ENCODE measurements at places on chromosomes 3 and 15. TPM values are rescaled to one million over a fixed set of nuclear protein-coding genes. Genes with fewer than 3 reads are reported as not detected.

DNA sequence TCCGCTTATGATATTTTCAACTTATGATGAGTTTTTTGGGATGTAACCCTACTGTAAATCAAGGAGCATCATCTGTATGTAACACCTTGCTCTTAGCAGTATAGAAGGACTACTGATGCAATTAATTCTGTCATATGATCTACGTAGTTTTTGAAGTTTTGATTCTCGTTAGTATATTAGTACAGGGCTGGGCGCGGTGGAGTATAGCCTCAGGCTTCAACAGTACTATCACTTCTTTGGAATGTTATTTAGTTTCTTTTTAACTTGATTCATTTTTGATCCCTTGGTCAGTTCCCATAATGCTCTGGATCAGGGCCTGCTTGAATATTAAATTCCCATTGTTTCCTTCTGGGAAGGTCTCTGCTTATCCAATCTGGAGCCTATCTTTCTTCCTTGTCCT lies 23.9 kb upstream of the AP4E1 start:
- DNase-seq = no peak

- DNase-seq = no peak
These were observed 45.0 kb downstream of the ZMAT3 start for GRCh38 chr3:179026636-179027035.

DNA sequence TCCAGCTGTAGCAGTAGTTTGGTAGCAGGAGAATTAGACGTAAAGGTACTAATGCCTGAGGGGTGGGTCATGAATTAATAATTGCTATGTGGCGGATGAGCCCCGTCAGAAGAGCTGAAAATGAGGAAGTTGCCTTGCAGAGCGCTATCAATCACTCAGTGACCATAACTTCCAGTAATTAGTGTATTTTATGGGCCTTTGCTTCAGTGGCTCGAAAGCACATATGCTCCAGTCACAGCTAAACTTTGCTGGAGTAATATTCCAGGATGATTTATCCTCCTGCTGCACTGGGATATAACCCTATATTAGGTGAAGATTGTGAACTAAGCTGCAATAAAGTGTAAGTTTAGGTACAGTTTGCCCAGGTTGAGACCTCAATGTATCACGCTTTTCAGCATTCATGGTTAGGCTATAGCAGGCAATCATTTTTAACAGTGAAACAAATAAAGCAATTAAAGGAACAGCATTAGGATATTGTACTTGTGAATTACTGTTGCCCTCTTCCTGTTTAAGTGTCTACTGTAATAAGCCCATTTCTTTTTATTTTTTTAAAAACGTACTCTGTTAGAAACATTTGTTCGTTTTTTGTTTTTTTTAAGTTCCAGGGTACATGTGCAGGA lies 104.6 kb upstream of the SKOR1 start:
- DNase-seq = no peak

DNA sequence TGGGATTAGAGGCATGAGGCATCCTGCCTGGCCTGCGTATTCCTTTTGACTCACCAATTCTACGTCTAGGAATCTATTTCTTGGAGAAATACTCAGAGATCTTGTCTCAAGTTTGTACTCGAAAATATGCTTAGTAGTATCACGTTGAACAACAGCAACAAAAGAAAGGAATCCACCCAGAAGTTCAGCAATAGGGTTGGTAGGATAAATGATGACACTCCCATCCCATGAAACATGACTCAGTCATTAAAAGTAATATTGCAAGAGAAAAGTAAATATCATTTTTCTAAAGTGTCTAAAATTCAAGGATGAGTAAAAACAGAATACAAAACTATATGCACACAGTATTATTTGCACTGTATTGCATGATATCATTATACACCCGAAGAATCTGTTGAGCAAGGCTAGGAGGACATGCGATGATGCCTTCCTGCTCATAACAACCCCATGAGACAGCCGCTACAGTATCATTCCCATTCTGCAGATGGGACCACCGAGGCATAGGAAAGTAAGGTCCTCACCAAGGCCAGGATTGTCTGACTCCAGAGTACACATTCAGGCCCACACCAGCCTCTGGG lies 61.5 kb downstream of the SLC6A1 start:
- DNase-seq = no peak

DNA sequence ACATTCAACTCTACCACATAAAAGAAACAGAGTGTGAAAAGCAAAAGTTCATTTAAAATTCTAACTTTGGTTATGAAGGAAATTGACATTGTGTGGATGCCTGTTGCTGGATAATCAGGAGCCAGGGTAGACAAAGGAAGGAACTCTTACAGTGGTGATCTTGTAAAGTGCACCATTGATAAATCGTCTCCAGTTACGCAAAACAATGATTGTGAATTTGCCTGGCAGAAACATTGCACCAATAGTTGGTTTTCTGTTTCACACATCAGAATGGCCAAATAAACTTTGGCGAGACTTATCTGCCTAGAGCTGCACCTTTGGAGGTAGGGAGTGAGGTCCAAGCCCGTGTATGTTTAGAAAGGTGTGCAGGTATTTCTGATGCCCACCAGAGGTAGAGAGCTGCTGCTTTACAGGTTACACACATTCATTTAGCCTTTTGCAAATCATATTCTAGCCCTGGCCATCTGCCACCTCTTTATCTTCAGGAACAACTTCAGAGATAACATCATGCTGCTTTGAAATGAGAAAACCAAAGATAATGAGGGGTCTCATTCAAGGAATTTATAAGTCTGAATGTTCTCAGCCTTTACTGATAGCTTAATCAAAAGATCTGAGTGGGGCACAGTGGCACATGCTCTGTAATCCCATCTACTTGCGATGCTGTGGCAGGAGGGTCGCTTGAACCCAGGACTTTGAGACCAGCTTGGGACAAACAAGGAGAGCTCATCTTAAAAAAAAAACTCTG lies 47.4 kb upstream of the P3H2 start:
- DNase-seq = no peak

DNA sequence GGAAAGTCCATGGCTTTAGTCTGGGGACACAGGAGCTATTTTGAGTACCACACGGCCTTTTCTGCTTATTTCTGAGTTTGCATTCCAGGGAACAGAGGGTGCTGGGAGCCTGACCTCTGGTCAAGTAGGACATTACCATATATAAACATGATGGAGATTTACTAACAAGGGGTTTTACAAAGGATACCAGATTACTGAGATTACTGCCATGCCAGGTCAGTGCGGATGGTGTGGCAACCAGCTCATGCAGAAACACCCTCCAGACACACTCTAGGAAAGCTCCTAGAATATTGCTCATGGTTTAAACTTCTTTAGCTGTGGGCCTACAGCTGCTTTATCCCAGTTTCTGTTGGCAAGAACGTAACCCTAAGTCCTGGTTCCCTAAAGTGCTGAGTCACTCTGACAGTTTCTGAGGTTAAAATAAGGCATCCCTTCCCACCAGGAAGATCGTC lies 54.3 kb upstream of the AGTR1 start:
- DNase-seq = no peak

The KIF15 gene
- total RNA-seq = 19.3 TPM

DNA sequence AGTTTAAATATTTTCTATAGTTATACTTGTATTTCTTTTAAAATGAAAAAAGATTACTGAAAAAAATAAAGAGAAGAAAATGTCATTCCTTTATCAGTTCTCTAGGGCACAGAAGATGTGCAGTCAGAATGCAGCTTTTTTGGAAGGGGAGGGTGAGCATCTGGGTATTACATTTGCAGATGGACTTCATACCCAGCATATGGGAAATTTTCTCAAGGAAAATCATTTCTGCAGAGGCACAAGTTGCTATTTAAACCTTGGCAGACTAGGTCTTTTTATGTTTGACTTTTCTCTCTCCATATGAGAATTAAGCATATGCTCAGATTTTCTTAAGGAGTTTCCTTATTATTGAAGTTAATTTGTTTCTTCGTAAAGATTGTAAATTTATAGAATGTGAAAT lies 39.5 kb upstream of the ZNF385D start:
- no peak for DNase-seq

DNA sequence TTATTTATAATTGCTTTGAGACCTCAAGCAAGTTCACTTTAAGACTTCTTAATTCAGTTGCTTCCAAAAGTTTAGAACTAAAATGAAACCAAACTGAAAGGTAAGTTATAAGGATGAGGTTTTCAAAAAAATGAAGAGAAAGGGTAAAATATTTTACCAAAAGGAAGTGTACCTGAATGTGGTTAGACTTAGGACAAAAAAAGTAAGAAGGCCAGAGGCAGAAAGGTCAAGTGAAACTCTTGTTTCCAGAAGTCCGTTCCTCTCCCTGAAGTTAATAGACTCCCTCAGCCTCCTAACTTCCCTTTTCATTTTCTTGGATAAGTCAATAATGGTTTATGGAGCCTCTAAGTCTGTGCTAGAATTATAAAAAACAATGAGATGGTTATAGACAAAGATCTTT lies 16.6 kb downstream of the BTLA start:
- DNase-seq = no peak

GRCh38 chr15:63038926-63039673 lies 3.4 kb upstream of the TPM1 start:
- DNase-seq = no peak

The SST gene
- 0.45 TPM for total RNA-seq

GRCh38 chr3:143657391-143657790 lies 190.9 kb downstream of the SLC9A9 start:
- no peak for DNase-seq

The PPARG gene
- 0.62 TPM for total RNA-seq

The GOLGA6D gene
- total RNA-seq = 1.1 TPM

DNA sequence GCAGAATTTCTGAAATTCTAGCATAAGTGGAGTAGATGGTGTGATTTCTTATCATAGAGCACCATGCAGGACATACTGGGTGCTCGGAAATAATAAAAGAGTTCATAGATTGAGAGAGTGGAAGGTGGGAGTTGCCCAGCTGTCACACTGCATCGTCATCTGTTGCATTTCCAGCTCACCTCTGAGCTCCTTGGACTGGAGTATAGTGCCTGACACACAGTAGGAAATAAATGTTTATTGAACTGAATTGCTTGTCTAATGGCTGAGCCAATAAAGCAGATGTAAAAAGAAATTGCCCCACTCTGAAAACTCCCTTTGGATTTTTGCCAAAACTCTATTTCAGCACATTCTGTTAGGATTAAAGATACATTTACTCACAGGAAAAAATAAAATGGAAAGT lies 108.9 kb upstream of the UBE2E1 start:
- no peak for DNase-seq

- DNase-seq = no peak
These were observed 83.7 kb downstream of the ETV5 start for GRCh38 chr3:186025161-186025560.

GRCh38 chr3:139945386-139945785 lies 10.4 kb downstream of the CLSTN2 start:
- DNase-seq = no peak

The GOLGA8S gene
- total RNA-seq = not detected

GRCh38 chr3:184180165-184180564 lies 5.5 kb downstream of the AP2M1 start:
- DNase-seq = no peak

GRCh38 chr3:105496343-105496742 lies 129.6 kb downstream of the ALCAM start:
- no peak for DNase-seq

The TLR9 gene
- not detected for total RNA-seq

DNA sequence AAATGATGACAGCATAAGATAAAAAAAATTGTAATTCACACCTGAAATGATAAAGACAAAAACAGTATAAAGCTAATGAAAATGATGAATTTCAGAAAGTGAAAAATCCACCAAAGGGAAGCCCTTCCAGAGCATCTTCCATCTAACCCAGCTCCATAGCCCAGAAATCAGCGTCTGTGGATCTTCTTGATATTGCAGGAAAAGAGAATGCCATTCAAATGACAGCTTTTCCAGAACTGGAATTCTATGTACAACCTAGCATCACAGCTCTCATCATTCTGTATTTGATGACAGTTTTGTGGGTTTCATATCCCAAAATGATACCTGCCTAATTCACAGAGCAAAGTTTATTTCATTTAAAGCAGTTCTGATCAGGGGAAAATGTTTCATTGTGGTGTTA lies 267.3 kb downstream of the FHIT start:
- no peak for DNase-seq

The RARRES1 gene
- total RNA-seq = not detected

DNA sequence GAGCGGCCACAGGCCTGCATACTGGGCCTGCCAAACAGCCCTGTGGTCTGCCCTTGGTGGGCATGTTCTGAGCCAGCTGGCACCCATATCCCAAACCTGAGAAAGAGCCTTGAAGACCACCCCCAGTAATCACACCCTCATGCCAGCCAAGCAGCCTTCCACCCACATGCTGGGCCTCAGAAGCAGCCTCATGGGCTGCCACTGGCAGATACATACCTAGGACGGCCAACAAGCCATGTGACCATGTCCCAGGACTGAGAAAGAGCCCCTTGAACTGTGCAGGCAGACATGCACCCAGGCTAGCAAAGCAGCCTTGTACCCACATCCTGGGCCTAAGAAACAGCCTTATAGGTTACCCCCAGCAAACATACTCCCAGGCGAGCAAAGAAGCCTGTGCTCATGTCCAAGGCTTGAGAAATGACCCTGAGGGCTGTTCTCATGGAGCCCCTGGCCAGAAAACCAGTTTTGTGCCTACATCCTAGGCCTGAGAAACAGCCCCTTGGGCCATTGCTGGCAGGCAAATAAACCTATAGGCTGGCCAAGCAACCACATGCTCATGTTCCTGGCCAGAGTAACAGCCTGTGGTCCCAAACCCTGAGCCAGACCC lies 24.9 kb downstream of the TUBGCP5 start:
- DNase-seq = no peak

DNA sequence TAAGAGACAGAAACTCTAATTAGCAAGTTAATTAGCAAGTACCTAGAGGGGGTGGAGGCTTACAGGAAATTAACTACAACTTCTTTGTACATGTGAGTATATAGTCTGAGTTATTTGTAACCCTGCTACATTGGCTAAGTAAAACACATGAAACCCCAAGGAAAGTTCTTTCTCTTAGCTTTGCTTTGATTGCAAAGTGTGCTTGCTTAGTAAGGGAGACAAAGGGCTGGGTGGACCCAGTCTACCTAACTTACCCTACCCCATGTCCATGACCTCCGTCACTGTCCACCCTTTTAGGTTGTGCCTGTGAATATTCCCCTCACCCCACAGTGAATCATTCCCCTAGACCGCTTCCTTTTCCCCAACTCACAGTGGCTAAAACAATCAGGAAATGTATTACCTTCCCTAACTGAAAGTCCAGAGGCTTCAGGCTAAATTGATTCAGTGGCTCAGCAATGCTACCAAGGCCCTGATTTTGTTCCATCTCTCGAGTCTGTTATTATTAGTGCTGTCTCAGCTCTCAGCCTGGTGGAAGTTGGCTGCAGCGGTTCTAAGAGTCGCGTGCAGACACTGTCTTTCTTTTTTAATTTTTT lies 31.1 kb upstream of the RYR3 start:
- DNase-seq = no peak

DNA sequence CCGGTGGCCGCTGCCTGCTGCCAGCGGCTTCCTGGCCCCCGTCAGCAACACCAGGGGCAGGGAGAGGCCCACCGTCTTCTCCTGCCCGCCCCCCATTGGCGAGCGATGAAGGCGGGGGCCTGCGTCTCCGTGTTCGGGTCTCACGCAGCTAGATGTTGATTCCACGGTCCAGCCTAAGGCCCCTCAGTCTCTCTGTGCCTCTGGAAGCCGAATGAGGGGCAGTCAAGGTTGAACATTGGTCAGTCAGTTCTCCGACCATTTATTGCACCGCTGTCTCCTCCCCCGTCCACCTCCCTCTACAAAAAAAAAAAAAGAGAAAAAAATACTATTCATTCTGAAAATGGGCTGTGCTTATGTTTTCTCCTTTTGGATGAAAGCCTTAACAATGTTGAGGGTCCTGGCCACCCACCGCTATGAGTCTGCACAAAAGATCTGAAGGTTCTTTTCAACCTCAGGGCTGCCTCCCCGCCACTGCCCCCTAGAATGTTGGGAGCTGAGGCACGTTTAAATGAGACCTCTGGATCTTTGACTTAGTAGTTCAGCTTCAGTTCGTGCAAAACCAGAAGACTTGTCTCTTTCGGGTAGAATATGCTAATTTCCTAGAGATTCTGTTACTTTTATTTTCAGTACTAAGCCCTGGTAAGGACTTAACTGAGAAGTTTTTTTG lies 736 bp downstream of the IREB2 start:
- peak; percentile 57 for DNase-seq
